GM04504 (cell line): ENCODE measurements at places on chromosomes 5 and 9.

GRCh38 chr5:119019501-119019900 lies 31.2 kb upstream of the DTWD2 start:
- no peak for DNase-seq

- DNase-seq: no peak
Observed at GRCh38 chr5:126443374-126443851, 20.2 kb downstream of the GRAMD2B start.

DNA sequence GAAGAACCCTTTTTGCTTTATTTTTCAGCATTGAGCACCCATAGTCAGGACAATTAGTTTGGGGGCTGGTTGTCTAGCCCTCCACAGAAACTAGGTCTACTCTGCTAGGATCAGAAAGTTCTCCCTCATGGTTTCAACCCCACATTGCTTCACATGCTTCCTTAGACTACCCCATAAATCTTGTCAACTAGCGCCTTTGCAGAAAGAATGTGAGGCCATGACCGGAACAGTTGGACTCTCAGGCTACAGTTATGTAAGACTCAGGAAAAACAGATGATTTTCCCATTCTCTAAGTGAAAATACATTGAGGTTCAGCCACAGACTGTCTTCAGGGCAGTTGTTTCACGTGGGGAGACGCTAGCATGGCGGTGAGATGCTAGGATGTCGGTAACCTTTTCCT lies 255.6 kb downstream of the NR3C1 start:
- peak; percentile 72 for DNase-seq

GRCh38 chr9:134437403-134438194 lies 111.3 kb downstream of the RXRA start:
- no peak for DNase-seq

DNA sequence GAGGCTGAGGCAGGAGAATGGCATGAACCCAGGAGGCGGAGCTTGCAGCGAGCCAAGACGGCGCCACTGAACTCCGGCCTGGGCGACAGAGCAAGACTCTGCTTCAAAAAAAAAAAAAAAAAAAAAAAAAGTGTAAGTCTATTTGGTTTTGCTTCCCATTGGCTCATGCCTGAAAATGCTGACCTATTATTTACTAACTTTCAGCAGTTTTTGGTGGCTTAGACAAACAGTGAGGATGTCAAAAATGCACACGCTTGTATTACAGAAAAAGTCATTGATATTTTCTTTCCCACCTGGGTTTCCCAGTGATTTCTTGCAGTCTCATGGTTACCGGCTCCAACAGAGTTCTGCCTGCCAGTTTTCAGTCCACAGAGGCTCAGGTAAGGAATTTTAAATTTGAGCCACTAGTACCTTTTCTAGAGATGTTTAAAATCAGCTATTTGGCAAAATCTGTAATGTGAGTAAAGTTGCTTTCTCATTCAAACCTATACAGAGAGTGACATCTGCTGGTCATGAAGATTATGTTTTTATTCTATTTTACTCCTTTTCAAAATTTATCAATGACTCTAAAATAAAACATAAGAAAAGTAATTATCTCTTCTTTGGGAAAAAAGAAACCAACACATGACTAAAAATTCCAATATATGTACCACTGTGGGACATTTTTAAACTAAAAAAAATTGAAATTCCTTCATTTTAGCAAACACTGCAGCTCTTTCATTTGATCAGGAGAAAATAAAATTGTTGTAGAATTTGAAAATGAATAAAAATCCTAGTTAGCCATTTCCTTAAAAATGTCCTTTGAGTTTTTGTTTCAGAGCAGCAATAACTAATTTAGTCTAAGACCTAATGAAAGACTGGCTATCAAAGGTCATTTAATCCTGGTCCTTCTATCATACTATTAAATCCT lies 8.8 kb downstream of the FAM200C start:
- DNase-seq: no peak

GRCh38 chr5:26791021-26791420 lies 247.4 kb downstream of the CDH9 start:
- DNase-seq: no peak

- DNase-seq: no peak
Observed at GRCh38 chr9:120694559-120694958, 19.7 kb downstream of the MEGF9 start.

DNA sequence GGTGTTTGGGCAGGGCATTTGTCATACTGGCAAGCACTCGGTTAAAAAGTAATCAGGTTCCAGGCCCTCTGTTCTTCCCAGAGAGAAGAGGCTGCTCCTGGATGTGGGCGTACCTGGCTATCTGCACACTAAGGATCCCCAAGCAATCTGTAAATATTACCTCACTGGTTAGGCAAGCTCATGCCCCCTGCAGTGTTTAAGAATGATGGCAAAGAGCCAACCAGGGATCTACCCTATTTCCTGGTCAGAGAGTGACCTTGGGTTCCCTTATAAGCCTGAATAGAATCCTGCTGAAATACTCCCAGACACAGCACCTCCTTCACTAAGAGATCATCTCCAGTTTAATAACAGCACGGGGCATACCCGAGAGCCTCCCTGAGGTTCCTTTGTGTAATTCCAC lies 181.2 kb downstream of the PIK3R1 start:
- DNase-seq: no peak

GRCh38 chr9:106693558-106693957 lies 169.4 kb upstream of the ZNF462 start:
- DNase-seq: no peak

- no peak for DNase-seq
Observed at GRCh38 chr5:173891308-173892116, 3.4 kb downstream of the CPEB4 start.

- DNase-seq: no peak
Observed at GRCh38 chr5:54301220-54301619, 9.2 kb downstream of the ARL15 start.

- no peak for DNase-seq
Observed at GRCh38 chr5:39761199-39761950, 336.6 kb upstream of the DAB2 start.

DNA sequence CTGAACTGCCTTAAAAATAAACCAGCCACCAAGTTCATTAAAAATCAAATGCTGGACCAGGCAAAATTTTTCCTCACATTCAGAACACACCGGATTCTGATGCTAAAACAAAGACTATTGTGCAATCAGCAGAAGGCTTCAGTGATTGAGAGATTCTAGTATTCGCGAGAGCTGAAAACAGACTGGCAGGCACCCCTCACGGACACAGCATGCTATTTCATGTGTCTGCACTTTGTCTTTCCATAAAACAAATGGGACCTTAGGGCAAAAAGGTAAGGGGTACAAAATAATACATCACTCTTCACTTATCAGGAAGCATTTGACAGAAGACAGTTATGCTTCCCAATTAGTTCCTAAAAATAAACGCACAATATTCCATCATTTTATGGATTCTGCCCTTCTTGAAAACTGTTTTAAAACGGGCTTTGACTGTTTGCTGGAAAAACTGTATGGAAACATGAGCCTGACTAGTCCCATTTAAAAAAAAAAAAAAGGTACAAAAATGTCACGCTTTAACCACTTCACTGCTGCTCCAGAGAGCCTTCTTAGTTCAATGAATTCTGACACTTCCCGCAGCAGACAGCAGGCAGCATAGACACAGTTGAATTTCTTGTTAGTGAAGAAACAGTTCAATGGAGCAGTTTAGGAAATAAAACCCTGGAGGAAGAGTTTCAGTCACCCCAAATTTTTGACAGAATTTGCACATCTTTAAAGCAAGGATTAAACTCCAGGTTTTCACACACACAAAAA lies 99.2 kb downstream of the MED27 start:
- DNase-seq: no peak

DNA sequence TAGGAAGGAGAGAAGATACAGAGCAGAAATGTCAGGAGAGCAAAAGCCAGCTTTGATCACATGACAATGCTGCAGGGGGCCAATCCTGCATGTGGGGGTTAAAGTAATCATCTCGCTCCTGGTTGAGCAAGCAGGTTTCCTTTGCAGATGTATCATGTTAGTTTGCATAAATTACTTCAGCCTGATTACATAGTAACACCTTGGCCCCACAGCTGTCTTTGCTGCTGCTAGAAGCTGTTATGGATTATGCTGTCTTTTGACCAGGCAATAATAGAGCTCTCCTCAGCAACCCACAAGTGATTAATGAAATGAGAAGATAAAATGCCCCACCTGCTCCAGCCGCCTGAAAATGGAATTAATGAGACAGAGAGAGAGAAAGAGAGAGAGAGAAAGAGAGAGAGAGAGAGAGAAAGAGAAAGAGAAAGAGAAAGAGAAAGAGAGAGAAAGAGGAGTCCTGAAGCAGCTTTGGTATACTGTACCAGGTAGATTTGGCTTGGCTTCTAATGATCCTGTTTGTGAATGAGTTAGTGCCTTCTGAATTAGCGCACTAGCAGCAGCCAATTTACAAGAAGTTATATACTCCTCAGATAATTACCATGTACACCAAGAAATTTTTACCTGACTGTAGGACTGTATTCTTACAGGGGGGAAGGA lies 174.3 kb upstream of the RORB start:
- no peak for DNase-seq

GRCh38 chr5:35365758-35366157 lies 135.5 kb upstream of the PRLR start:
- DNase-seq: no peak

GRCh38 chr5:8647111-8647510 lies 778.2 kb downstream of the MTRR start:
- no peak for DNase-seq

- no peak for DNase-seq
Observed at GRCh38 chr9:125202846-125203618, 2.7 kb downstream of the RABEPK start.

DNA sequence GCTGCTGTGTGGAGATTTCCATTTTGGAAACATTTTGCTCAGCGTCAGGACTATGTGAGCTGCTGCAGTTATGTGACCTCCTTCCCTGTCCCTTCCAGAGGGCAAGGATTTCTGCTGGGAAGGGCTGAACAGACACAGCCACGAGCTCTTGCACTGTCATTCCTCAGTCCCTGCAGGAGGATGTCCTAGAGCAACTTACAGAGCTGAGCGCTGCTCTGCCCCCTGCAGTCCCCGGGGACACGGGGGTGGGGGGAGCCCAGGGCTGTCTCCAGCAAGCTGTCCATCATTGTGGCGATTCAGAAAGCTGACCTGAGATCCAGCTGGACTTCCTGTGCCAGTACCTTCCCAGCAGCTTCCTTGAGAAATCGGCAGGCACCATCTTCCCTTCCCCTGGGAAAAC lies 28.0 kb upstream of the MAP1B start:
- no peak for DNase-seq

DNA sequence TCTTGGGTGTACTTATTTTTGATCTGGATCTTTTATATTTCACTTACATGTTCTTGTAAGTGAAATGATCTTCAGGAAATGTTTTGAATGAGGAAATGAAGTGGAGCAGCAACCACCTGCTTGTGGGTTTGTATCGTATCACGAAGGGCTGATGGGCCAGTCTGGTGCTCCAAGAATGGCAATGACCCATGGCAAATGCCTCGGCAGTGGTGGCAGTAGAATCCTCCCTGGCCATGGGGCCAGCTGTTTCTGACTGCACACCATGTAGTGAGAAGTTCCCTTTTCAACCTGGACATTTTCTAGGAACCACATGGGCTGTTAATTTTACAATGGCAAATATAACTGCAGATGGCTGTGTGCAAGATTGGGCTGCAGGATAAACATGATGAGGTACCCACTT lies 29.9 kb downstream of the MAT2B start:
- no peak for DNase-seq

GRCh38 chr5:45512521-45512920 lies 183.7 kb downstream of the HCN1 start:
- DNase-seq: no peak

DNA sequence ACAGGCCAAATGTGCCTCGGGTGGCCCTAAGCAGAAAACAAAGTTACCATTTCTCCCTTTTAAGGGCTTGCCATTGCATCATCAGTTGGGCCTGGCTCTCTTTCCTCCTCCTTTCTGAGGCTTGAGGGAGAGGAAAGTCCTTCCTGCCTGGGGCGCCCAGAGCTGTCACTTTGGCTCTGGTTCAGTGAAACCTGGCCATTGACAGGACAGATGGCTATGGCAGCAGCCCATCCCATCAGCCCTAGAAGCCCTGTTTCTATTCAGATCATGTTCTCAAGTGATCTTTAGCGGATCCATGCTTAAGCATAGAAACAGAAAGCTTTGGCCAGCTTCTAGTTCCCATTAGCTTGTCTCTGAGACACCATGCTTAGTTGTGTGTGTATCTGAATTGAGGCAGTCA lies 293.4 kb downstream of the YTHDC2 start:
- DNase-seq: no peak

DNA sequence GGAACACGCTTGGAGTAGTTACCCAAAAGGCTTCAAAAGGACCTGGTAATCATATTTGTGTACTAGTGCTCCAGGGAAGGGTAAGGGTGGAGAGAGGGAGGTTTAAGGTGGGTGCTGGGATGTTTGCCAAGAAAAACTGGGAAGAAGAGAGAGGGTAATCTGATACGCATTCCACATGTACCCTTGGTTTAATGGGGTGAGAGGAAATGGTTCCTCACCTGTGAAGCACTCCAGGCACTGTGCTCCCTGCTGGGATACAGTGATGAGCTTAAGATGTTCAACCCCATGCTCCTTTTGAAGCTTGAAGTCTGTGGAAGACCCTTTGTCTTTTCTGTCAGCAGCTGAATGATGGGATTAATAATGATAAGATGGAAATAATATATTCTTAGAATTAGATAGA lies 98.4 kb downstream of the COX7C start:
- DNase-seq: no peak

- no peak for DNase-seq
Observed at GRCh38 chr9:131618071-131618479, 72.8 kb downstream of the PRRT1B start.

- no peak for DNase-seq
Observed at GRCh38 chr5:82601077-82601476, 322.9 kb upstream of the RPS23 start.

DNA sequence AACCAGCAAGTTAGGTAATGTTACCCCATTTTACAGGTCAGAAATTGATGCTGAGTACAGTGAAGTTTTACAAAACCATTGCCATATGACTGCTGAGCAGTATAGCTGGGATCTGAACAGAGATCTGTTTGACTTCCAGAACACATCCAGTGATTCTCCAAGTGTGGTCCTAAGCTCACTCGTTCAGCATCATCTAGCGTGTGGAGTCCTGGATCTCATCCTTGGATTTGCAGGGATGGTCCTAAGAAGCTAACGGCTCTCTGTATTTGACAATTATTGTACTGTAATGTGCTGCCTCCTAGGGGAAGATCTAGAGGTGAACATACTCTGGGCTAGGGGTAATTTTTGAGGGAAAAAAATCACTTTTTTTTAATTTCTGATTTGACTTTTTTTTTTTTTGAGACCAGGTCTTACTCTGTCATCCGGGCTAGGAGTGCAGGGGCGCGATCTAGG lies 1.4 kb downstream of the SLC26A2 start:
- DNase-seq: peak; percentile 21

DNA sequence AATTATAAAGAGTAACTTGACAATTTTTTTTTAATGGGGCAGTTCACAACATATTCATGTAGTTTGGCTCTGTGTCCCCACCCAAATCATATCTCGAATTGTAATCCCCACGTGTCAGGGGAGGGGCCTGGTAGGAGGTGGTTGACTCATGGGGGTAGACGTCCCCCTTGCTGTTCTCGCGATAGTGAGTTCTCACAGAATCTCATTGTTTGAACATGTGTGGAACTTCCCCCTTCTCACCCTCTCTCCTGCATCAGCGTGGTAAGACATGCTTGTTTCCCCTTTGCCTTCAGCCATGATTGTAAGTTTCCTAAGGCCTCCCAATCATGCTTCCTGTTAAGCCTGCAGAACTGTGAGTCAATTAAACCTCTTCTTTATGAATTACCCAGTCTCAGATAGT lies 40.7 kb downstream of the FBXW11 start:
- no peak for DNase-seq
